ENCODE measurements at places on chromosomes 7 and 10.

- DNase-seq, result no peak
These were observed 107.1 kb downstream of the EBLN1 start for GRCh38 chr10:22110761-22111160.

- DNase-seq, result peak; percentile 90
These were observed 19.6 kb upstream of the CFAP46 start for GRCh38 chr10:132961787-132962622.

GRCh38 chr10:61804414-61804813 lies 97.1 kb upstream of the ARID5B start:
- DNase-seq, result no peak

GRCh38 chr7:14854471-14854870 lies 48.1 kb downstream of the DGKB start:
- DNase-seq, result no peak

DNA sequence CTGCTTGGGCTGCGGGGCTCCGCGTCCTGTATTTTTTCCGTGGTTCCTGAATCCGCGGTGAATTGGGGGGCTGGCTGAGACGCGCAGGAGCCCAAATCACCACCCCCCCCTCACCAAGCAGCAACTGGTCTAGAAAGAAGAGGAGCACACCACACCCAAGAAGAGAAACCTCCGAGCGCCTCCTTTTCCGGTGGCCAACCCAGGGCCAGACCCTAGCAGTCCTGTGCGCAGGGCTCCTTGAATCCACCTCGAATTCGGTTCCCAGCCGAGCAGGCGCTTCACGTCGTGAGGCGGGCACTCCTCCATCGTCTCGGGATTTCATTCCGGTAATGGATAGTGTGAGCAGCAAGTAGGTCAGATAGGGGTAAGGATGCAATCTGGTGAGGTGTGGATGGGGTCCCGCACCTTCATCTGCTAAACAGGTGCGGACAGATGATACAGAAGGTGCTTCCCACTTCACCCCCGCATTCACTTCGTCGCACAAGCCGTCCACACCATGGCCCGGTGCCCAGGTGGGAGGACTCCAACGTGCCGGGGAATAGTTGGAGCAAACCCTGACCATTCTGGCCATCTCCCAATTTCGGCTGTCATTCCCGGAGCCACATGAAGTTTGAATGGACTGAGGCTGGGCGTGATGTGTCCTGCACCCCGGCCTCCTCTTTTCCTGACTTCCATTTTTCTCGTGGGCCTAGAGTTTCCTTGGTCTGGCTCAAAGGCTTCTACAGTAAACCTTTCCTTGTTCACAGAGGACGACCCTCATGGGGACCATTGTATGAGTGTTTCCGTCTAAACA lies 19.8 kb upstream of the ZNF273 start:
- no peak for DNase-seq

DNA sequence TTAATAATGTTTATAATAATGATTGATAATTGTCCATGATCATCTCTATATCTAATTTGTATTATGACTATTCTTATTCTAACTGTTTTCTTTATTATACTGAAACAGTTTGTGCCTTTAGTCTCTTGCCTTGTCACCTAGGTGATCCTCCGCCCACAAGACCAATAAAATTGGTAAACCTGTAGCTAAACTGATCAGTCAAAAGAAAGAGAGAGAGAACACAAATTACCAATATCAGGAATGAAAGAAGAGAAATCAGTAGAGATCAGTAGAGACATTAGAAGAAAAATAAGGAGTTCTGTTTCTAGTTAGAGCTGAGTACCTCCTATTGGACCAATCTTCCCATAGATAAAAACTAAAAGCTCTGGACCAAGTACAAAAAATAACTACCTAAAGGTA lies 6.1 kb upstream of the COA1 start:
- no peak for DNase-seq

DNA sequence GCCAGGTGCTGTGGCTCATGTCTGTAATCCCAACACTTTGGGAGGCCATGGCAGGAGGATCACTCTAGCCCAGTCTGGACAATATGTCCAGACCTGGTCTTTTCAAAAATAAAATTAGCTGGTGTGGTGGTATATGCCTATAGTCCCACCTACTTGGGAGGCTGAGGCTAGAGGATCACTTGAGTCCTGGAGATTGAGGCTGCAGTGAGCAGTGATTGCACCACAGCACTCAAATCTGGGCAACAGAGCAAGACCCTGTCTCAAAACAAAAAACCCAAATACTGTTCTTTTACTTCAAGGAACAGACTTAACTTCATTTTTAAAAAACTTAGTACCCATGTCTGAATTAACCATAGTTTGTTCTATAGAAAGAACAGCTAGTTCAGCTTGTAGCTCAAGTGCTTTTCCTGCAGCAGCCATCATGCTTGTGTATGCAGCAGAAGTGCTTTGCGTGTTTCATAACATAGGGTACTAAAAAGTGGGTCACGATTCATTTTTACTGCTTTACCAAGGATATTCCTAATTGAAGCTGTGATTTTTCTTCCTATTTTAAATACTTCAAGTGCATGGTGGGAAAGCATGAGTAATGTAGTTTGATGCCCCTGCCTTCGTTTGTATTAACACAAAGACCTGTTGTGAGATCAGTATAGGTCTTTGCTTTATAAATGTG lies 5.9 kb downstream of the EIF4H start:
- no peak for DNase-seq

GRCh38 chr10:72066318-72067284 lies 21.8 kb downstream of the SPOCK2 start:
- DNase-seq, result no peak
